PC-9 (cell line): ENCODE measurements at places on chromosomes 6 and 20.

DNA sequence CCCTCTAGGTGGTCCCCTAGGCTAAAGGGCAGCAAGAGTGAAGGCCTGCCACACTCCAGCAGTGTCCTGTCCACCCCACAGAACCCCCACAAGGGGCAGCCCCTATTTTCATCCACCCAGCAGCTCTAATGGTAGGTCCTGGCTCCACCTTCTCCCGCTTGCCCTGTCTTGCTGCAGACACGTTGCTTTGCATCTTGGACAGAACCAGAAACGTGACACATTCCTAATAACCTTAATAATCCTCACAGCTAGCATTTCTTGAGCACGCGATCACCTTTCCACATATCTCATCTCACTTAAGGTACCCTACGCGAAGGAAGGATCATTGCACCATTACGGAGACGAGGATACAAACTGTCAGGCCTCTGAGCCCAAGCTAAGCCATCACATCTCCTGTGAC, 11.7 kb upstream of the SLC22A23 start:
- no peak overlapping the region for H3K27ac ChIP-seq
- H3K36me3 ChIP-seq = no peaks in the 10 kb centered on the region
- DNase-seq = no peak
- H3K27me3 ChIP-seq = no peaks in the 10 kb centered on the region
- no peak overlapping the region for H3K4me3 ChIP-seq

- no peaks in the 10 kb centered on the region for H3K36me3 ChIP-seq
- H3K4me3 ChIP-seq = no peak overlapping the region
- no peak overlapping the region for H3K27ac ChIP-seq
- H3K4me1 ChIP-seq = 0 out of 2 replicates have a peak, but pooled peaks cover 3% of the 10 kb centered on the region
- no peaks in the 10 kb centered on the region for H3K27me3 ChIP-seq
- DNase-seq = no peak
Observed at GRCh38 chr6:19736066-19736465, 101.1 kb upstream of the ID4 start.

GRCh38 chr20:36548704-36549627, 7.6 kb downstream of the MYL9 start:
- no peaks in the 10 kb centered on the region for H3K27me3 ChIP-seq
- no peak overlapping the region for H3K4me3 ChIP-seq
- H3K36me3 ChIP-seq = no peaks in the 10 kb centered on the region

DNA sequence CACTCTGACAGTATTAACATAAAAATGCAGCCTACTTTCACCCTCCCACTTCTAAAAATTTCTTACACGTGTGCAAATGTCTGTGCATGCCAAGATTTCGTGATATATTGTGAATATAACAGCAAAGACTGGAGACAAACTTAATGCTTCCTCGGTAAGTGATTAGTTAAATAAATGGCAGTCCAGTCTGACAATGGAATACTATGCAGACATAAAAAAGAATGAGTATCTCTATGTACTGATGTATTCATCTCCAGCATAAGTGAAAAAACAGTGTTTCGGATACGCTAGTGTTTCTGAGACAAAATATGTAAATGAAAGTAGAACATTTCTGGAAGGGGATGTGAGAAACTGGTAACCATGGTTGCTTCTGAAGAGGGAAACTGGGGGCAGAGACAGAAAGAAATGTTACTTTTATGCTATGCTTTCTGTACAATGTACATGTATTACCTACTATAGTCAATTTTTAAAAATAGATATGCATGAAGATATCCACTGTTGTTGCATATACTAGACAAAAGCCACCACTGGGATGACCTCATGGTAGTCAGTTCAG, 7.0 kb downstream of the SLC22A23 start:
- H3K4me1 ChIP-seq = peaks cover 11% of the 10 kb centered on the region
- no peak for DNase-seq
- H3K27ac ChIP-seq = no peak overlapping the region
- H3K36me3 ChIP-seq = no peaks in the 10 kb centered on the region

DNA sequence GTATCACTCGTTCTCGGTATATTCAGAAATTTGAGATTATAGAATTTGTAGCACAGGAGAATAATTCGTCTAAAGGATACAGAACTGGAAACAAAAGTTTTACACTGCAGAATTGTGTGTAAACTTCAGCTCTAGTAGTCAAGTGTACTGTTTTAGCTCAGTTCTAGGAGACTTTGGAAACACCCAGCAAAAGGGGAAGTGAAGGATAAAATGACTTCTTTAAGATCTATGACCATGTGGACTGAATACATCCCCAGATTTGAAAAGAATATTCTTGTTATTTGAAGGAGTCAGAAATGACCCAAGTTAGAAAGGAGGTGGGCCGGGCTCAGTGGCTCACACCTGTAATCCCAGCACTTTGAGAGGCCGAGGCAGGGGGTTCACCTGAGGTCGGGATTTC, 174.0 kb upstream of the FOXQ1 start:
- no peaks in the 10 kb centered on the region for H3K27me3 ChIP-seq
- no peak overlapping the region for H3K27ac ChIP-seq
- no peak overlapping the region for H3K4me3 ChIP-seq
- H3K36me3 ChIP-seq = no peaks in the 10 kb centered on the region
- DNase-seq = no peak

- no peaks in the 10 kb centered on the region for H3K36me3 ChIP-seq
- no peaks in the 10 kb centered on the region for H3K27me3 ChIP-seq
- DNase-seq = no peak
- no peaks in the 10 kb centered on the region for H3K4me1 ChIP-seq
- no peak overlapping the region for H3K4me3 ChIP-seq
Observed at GRCh38 chr6:166925141-166925996, 31.0 kb downstream of the RNASET2 start.

DNA sequence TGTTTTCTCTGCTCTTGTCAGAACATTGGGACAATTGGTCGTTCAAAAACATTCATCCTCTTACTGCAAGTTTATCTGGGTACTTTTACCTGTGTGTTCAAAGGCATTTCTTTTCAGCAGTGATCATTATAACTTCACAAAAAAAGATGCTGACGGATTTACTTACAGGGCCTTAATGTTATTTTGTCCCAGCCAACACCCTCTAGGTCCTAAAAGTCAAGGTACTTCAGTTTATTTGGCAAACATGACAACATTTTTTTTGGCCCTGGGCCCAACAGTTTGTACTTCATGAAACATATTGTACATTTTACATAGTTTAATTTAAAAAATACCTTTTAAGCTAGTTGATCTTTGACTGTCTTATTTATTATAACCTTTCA, 241.2 kb upstream of the TAB2 start:
- no peak for DNase-seq
- no peak overlapping the region for H3K4me3 ChIP-seq
- H3K27me3 ChIP-seq = no peaks in the 10 kb centered on the region
- no peaks in the 10 kb centered on the region for H3K36me3 ChIP-seq

- DNase-seq = no peak
- no peaks in the 10 kb centered on the region for H3K4me1 ChIP-seq
- H3K27ac ChIP-seq = no peak overlapping the region
- no peaks in the 10 kb centered on the region for H3K36me3 ChIP-seq
- H3K4me3 ChIP-seq = no peak overlapping the region
Observed at GRCh38 chr20:62575976-62576722, 66.2 kb upstream of the SLCO4A1 start.

DNA sequence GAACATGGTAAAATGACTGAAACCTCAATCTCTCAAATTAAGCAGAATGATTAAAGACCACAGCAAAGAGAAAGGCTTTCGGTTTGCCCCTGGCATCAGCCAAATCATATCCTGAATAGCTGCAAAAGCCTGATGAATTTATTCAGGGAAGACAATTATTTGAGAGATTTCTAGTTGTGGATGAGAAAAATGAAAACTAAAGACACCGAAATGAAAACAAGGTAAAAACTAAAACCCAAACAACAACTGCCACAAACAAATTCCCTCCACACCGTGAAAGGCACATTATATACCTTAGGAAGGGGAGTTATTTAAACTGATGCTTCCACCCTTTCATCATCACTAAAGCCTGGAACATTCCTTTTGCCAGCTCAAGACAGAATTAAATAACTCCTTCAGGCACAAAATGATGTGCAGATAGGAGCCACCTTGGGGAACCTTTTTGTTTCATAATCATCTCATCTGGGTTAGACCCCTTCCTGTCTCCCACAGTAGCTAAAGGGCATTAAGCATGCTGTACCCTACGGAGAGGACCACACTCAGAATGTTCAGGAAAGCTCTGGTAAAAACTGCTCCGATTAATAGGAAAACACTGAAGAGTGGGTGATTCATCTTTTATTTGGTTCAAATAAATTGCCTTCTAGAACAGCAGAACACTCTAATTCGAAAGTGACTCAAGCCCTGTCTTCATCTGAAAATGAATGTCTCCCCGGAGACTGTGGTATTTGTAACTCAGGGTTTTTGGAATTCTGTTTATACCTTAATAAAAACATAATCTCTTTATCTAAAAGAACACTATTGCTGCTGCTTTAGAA, 9.1 kb upstream of the ANKRD60 start:
- H3K4me3 ChIP-seq = peak overlapping the region; percentile 68; the same call in 1 of the 2 replicates
- peaks cover 8% of the 10 kb centered on the region; the same call in 1 of the 2 replicates for H3K4me1 ChIP-seq
- no peaks in the 10 kb centered on the region for H3K36me3 ChIP-seq
- no peaks in the 10 kb centered on the region for H3K27me3 ChIP-seq
